CD4-positive, CD25-positive, alpha-beta regulatory T cell (primary cell): ENCODE measurements at places on chromosomes 7 and 10. TPM values are rescaled to one million over a fixed set of nuclear protein-coding genes. Genes with fewer than 3 reads are reported as not detected.

The GPR158 gene
- not detected for total RNA-seq

The TUBAL3 gene
- total RNA-seq = not detected

DNA sequence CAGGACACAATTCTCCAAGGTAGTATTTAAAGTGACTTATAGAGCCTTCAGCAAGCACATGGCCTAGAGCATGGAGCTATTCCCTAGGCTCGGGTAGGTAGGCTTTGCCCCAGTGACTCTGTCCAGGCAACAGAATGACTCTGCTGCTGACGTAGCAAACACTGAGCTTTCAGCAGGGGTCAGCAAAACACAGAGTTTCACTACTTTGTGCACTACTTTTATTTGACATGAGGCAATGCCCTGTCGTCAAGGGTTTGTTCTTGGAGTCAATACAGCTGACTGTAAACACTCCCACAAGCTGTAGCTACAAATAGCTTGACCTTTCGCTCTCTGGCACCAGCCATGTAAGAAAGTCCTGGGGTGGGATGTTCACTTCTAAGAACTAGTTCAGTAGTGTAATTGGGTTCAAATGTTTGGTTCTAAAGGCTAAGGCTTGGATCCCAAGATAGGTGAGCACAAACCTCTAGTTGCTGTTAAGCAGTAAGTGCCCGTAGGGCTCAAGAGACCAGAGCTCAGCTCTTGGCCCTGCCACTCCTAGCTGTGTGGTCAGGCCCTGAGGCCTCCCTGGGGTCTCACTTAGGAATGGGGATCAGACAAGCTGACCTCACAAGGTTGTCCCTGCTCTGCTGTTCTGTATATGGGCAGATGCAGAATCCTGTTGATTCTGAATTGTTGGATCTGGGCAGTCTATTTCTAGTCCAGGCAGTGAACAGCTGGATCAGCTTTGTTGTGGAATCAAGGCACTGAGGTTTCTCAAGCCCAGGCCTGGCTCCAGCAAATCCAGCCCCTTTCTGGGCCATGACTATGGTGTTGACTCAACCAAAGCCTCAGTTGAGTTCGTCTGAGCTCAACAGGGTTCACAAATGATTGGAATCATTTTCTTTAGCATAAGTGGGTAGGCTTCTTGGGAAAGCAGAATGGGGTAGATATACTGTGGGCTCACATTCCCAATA lies 10.7 kb downstream of the NODAL start:
- H3K4me1 ChIP-seq = peaks cover 35% of the 10 kb centered on the region
- H3K4me3 ChIP-seq = no peak overlapping the region
- peak overlapping the region; percentile 31 for H3K27ac ChIP-seq
- no peaks in the 10 kb centered on the region for H3K27me3 ChIP-seq

- H3K27me3 ChIP-seq = no peaks in the 10 kb centered on the region
- DNase-seq = no peak
- H3K4me1 ChIP-seq = no peaks in the 10 kb centered on the region
- H3K4me3 ChIP-seq = no peak overlapping the region
Measured at GRCh38 chr7:65966146-65966545, 15.9 kb downstream of the GUSB start.

GRCh38 chr7:129831424-129832058 lies 121.2 kb downstream of the UBE2H start:
- peaks cover 34% of the 10 kb centered on the region for H3K36me3 ChIP-seq
- no peak overlapping the region for H3K4me3 ChIP-seq
- peaks cover 4% of the 10 kb centered on the region for H3K4me1 ChIP-seq
- H3K27ac ChIP-seq = no peak overlapping the region

The PHKG1 gene
- 8.2 TPM for total RNA-seq
